T-cell (primary cell): ENCODE measurements at places on chromosomes 12 and 14.

DNA sequence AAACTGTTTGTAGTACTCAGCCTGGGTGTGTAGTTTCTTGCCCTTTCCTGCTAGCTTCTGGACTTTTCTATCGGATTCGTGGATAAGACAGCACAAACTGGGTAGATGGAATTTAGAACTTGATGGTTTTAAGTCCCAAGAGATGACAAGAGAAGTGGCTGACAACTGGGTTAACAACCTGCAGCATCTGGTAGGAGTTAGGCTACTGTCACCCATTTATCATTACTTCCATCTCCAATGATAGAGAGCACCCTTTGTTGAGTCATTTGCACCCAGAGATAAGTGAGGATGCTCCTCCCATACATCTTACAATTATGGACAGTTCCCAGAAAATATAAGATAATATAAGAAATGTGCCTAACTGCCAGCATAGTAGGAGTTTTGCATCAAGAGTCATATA, 50.2 kb upstream of the FLRT2 start:
- no peak for DNase-seq

GRCh38 chr12:43805149-43805859, 813 bp downstream of the TWF1 start:
- DNase-seq, result no peak

DNA sequence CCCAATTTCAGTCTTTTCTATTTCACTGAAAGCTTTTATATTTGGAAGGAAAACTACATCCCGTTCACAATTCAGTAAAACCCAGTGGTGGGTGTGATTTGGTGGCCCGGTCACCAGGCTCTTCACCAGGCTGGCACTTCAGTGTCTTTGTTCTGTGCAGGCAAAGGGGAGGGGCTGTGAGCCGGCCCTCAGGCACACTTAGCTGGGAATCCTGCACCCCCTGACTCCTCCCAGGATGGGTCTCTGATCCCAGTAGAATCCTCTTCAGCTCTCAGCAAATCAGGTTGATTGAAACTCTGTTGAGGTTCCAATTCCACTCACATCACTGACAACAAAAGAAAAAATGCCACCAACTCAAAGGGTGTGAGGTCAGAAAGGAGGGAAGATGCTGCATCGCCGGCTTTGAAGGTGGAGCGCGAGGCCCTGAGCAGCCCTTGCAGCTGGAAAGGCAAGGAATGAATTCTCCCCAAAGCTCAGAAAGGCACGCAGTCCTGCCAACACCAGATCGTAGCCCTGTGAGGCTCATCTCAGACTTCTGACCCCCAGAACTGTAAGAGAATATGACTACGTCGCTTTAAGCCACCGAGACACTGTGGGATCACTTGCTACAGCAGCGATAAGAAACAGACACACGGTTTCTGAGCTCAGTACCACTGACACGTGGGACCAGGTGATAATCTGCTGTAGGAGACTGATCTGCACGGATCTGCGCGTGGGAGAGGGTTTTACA, 166.6 kb downstream of the PIWIL1 start:
- no peak for DNase-seq

DNA sequence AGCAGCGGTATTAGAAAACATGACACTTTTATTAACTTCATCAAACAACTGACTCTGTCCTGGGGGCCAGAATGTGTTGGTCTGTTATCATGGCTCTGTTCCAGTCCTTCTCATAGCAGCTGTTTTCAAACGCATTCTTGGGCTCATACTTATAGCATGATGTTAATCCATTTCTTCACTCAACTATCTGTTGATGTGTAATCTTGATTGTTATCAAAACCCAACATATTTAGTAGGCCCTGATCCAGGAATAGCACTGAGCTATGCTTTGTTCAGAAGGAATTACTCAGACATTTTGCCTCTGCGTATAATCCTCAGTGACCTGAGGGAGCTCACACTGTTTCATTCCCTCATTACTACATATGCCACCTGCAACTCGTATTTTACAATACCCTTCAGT, 315.9 kb downstream of the BMP4 start:
- DNase-seq, result no peak

DNA sequence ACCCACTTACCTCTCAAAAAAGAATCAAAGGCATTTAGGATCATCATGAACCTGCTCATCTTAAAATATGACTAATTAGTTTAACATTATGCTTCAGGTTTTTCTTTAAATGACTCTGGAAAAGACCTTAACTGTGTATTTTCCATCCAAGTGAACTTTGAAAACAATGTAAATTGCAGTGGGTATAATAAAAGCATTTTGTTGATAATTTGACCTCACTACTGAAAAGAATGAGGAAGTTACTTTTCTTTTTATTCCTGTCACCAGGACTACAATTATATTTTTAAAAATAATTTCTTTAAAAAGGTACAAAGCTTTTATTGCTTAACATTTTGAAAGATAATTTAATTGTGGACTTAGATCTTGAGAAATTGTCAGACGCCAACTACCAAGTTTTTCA, 249.9 kb downstream of the ALX1 start:
- DNase-seq, result no peak

DNA sequence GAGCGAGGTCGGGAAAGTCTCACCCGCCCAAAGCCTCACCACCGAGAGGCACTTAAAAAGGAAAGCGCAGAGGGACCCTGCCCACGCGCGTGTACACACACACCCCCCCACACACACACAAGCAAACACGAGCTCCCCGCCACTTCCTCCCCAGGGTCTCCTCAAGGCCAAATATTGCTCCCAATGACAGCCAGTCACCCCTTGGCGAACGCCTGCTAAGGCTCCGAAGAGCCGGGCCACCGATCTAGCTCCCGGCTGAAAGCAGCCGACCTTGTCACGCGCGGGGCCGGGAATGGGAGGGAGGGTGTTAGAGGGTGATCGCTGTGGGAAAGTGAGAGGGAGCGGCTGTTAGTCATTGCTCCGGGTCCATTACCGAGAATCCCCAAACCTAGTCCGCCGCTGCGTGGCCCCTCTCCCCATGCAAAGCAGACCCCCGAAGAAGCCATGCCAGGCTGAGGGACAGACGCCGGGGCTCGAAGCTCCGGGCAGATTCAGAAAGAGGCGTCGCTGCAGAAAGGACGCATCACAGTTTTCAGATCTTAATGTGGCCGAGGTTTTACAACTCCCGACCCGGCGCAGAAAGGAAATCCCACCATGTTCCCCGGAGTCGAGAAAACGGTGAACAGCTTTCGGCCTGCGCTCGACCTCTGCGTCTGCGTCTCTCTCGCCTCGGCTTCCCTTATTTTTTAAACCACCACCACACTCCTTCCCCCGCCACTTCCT, 2.6 kb downstream of the BMP4 start:
- DNase-seq, result no peak

DNA sequence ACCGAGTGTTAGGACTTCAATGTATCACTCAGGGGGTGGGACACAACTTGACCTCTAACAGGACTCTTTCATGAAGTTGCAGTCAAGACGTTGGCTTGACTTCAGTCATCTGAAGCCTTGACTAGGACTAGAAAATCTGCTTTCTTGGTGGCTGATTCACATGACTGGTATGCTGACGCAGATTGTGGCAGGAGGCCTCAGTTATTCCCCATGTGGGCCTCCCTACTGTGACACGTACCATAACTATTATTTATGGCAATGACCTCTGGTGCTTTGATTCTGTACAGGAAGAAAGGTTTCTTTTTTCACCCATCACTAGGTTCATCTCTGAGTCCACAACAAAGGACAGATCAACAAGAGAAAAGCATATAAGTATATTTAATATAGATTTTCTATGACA, 270.4 kb downstream of the NEDD1 start:
- DNase-seq, result no peak

GRCh38 chr12:94586589-94587259, 63.6 kb downstream of the TMCC3 start:
- no peak for DNase-seq
